ENCODE measurements at places on chromosomes 6 and 20. TPM values are rescaled to one million over a fixed set of nuclear protein-coding genes. Genes with fewer than 3 reads are reported as not detected.

Gene SLC12A5
- polyA plus RNA-seq, result 1.5 TPM

Gene CLPSL1
- not detected for polyA plus RNA-seq

Gene KCNS1
- 0.16 TPM for polyA plus RNA-seq

Gene SCUBE3
- 8.4 TPM for polyA plus RNA-seq

Gene FRMD1
- 0.03 TPM for polyA plus RNA-seq

Gene SENP6
- polyA plus RNA-seq, result 44.2 TPM

Gene ID1
- polyA plus RNA-seq, result 683 TPM

Gene FOXA2
- not detected for polyA plus RNA-seq

Gene POM121L2
- polyA plus RNA-seq, result 0.03 TPM

Gene MYH7B
- 0.81 TPM for polyA plus RNA-seq

Gene SPINT4
- polyA plus RNA-seq, result not detected

Gene KCNB1
- polyA plus RNA-seq, result 7.6 TPM

Gene ENPP5
- polyA plus RNA-seq, result 5.0 TPM

Gene NRSN1
- 0.73 TPM for polyA plus RNA-seq

Gene LHFPL5
- not detected for polyA plus RNA-seq

Gene BMP6
- polyA plus RNA-seq, result 3.8 TPM

Gene GLP1R
- polyA plus RNA-seq, result 0.05 TPM

Gene FGD2
- 10.5 TPM for polyA plus RNA-seq

Gene TRIM15
- polyA plus RNA-seq, result not detected

Gene APMAP
- polyA plus RNA-seq, result 54.9 TPM
